ENCODE measurements at places on chromosomes 5 and 9.
A peak's percentile ranks its signal among the peaks of the same experiment; 100 is the strongest.

DNA sequence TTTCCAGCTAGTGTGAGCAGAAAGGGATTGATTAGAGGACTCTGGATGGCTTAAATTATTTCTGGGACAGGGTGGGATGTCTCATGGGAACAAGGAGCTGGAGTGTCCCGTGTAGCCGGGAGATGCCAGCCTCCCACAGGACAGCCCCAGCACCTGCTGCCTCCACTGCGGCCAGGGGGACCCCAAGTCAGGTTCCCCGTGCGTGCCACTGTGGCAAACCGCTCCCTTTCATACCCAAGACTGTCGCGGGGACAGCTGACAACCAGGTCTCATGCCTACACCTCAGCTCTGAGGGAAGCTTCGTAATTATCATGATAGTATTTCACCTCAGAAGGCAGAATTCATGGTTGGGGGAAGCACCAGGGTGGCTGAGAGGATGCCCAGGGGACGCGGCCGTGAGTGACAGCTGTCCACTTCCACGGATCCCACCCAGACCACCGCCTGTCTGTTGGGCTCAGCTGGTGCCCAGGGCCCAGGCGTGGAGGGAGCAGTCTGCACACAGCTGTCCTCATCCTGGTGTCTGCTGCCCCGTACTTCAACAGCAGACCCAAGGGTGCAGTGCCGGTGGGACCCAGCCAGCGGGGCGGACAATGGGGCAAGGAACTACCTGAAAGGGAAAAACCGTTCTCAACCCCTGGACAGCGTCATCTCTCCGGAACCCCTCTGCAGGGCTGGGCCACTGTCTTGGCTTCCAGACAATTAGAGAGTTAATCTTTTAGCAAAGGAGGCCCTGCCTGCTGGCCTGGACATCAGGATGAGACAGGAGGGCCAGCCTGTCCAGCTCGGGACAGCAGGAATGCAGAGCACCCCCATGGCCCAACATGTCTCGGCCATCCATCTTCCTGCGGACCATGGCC lies 166.9 kb downstream of the OLFM1 start:
- no peak for DNase-seq

- DNase-seq = no peak
These were observed 278.2 kb downstream of the CSNK1G3 start for GRCh38 chr5:123790226-123790625.

GRCh38 chr5:85472749-85473148 lies 1088.1 kb upstream of the EDIL3 start:
- DNase-seq = no peak

GRCh38 chr9:74330487-74331214 lies 166.5 kb upstream of the RORB start:
- DNase-seq = no peak

DNA sequence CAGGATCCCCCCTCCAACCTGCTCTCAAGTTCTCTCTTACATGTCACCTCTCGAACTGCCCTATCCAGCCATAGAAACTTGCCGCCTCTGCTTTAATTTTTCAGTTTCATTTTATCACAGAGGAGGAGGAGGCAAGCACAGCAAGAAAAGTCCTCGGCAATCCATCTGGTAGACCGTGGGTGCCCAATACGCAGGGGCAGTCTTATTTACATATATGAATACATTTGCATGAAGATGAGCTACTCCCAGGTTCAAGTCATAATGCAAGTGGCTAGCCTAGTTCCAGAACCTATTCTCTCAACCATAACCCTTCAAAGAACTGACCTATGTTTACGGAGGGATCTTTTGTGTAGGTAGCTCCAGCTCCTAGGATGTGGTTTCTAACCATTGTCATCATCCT lies 223.2 kb upstream of the PANK3 start:
- DNase-seq = no peak

- no peak for DNase-seq
These were observed 13.9 kb downstream of the SLC36A1 start for GRCh38 chr5:151461312-151461711.

- no peak for DNase-seq
These were observed at the start of gene KCNMB1 for GRCh38 chr5:170388818-170389549. TSS of gene KCNMB1 (minus strand) at chr5:170389367. CDS start at chr5:170385447, 3,920 bp downstream.

DNA sequence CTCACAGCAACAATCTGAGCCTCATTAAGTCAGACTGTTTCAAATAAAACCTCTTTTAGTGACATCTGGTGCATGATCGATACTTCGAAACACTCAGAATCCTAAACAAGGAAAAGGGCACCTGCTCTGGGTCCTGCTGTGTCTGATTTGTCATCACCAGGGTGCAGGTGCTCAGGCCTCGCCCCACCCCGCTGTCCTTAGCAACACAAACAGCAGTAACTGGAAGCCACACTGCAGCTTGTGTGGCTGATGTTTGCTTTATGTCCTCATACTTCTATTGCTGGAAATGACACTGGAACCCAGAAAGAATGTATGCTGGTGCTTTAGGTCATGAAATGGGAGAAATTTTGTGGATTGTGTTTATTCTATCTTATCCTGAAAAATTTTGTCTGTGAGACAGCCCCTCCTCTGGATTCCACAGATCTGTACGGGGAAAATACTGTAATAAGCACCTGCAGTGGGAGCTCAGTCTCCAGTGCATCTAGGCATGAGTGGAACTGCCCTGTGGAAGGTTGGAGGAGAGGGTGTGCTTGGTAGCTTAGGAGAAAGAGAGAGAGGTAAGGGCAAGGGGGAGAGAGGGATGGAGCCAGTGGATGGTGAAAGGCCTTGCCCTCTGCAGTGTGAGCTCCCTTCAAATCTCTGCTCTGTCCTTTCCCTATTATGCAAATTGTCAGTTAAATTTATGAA lies 284.2 kb downstream of the SMARCA2 start:
- DNase-seq = peak; percentile 58

GRCh38 chr9:14179449-14179848 lies 134.5 kb downstream of the NFIB start:
- no peak for DNase-seq

DNA sequence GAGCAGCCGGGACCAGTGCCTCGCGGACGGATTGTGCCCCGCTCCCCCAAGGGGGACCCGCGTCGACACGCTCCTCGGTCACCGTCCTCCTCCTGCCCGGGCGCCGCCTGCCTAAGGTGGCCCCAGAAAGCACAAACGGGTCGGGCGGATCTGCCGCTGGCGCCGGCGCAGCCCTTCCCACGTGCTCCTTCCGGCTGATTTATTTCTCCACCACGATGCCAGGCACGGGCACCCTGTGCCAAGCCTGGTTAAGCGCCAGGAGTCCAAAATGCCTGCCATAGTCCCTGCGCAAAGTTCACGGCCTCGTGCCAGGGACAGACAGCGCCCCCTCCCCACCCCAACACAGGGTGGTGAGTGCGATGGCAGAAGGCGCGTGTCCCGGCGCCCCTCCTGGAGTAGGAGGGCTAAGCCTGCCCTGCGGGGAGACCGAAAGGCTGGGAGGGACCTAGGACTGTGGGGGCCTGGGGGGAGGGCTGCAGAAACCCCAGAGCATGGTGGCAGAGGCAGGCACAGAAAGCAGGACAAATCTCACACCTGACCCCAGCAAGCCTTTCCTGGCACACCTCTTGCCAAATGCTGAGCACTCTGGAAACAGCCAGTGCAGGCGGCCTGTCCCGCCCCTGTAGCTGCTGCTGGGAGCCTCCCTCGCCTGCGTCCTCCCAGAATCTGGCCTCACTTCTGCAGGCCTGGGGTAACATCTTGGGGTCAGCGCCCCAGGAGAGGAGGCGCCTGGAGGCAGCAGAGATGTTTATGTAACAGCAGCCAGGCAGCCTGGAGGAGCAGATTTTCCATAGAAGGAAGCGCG lies 1.1 kb upstream of the NOTCH1 start:
- DNase-seq = no peak

DNA sequence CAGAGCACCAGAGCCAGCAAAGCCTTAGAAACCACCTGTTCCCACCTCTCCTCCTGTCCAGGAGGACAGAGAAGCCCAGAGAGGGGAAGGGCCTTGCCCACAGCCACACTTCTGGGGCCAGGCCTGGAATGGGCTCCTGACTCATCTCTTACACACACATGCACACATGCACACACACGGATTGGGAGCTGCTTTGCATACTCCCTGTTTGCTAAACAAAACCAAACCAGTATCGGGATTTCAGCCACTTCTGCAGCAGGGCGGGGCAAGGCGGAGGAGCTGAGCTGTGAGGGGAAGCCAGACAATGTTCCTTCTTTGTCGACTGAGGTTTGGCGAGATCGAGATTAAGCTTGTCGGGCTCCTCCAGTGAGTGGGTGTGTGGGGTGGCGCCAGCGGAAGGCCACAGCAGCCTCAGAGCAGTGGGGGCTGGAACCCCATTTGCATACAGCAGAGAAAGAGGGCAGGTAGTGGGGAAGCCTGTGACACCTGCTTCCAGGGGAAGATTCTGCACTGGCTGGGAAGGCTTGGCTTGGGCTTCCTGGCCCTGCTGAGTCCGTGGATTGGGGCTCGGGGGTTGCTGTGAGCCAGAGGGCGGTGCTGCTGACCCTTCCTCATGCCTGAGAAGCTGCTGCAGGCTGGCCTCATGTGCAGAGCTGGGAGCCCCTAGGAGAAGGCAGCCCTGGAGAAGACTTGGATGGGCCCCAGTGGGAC lies 16.1 kb downstream of the GFI1B start:
- no peak for DNase-seq

- DNase-seq = no peak
These were observed 214.1 kb upstream of the TLE4 start for GRCh38 chr9:79357616-79358015.
